ENCODE measurements at places on chromosomes 11 and 22.

DNA sequence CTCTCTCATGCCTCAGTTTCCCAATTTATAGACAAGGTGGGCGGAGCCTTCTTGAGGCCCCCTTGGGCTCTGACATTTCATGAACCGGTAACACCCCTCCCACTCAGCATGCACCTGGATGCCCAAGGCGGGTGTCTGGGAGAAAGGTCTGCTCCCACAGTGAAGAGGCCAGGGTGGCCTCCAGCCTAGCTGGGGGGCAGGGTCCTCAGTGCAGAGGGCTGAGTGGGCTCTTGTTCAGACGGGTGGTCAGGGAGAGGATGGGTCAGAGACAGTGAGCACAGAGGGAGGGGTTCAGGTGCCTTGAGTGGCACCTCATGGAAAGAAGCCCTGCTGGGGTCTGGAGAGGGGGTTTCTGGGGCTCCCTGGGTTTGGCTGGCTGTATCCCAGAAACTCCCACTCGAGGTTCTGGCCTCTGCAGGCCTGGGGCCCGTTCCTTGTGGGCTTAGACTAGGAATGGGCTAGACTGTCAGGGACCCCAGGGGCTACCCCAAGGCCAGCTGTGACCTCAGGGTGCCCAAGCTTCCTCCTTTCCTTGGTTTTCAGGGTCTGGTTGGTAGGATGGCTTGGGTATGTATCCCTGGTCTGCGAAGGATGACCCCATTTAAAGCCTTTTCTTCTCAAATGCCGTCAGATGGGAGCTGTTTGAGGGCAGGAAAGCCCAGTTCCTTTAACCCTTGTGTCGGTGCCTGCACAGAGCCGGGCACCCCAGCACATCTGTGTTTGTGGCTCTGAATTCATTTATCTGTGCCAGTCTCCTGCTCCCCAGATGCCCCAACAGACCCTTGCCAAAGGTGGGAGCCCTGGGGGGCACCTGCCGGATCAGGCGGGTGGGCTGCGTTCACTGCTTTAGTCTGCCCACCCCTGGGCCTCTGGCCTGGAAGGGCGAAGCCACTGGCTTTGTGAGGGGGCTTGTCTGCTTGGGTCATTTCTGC is 1.2 kb downstream of the SYNGR1 start:
- no peak for DNase-seq

GRCh38 chr11:116330439-116331185 is 442.2 kb downstream of the BUD13 start:
- no peak for DNase-seq

- peak; percentile 5 for DNase-seq
These were observed 72.6 kb downstream of the C22orf31 start for GRCh38 chr22:28989035-28989464.

GRCh38 chr11:10477690-10478046 is 22.6 kb downstream of the AMPD3 start:
- no peak for DNase-seq

GRCh38 chr11:119316729-119317591 is at the start of gene MCAM:
Gene MCAM (minus strand): TSS chr11:119317130. CDS start chr11:119317101, 29 bp downstream.
- DNase-seq: no peak

DNA sequence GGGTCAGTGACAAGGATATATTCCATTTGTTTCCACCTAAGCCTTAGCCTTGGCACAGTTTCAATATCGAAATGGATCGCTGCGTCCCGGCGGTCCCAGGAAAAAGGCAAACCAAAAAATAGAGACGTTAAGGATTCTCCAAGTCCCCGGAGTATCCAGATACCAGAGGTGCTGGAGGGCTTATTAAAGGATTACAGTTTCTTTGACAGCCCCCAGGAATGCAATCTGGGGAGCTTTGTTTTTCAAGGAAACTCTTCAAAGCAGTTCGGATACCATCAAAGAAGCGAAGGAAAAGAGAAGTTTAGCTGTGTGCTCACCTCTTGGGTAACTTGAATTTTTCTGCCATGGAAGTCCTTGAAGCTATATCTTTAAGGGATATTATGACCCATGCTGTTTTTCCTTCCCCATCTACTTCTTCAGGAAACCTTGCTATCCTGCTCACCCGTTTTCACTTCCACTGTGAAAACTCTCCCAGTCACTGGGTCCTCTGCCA is 600 bp upstream of the GPR83 start:
- DNase-seq: no peak

DNA sequence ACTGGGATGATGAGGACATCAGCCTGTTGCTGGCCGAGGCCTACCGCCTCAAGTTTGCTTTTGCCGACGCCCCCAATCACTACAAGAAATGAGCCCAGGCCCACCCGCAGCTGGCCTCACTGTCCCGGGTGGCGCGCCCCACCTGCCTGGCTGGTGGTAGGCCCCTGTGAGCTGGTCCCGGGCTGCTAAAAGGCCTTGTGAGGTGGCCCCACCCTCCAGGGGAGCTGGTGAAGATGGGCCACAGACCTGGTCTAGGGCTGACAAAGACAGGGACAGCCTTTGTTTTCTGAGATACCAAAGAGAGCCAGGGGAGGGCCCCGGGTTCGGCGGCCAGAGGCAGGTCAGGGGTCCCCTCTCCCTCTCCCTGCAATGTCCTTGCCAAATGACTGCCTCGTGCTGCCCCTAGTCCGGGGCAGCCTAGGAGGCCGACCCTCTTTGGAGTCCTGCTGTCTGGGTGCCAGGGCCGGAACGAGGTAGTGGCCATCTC is 411.1 kb downstream of the TBC1D22A start:
- DNase-seq: no peak

- DNase-seq: no peak
These were observed 29.7 kb upstream of the TOLLIP start for GRCh38 chr11:1339066-1339675.

- DNase-seq: no peak
These were observed 157.8 kb downstream of the ENTHD1 start for GRCh38 chr22:39735776-39736175.

DNA sequence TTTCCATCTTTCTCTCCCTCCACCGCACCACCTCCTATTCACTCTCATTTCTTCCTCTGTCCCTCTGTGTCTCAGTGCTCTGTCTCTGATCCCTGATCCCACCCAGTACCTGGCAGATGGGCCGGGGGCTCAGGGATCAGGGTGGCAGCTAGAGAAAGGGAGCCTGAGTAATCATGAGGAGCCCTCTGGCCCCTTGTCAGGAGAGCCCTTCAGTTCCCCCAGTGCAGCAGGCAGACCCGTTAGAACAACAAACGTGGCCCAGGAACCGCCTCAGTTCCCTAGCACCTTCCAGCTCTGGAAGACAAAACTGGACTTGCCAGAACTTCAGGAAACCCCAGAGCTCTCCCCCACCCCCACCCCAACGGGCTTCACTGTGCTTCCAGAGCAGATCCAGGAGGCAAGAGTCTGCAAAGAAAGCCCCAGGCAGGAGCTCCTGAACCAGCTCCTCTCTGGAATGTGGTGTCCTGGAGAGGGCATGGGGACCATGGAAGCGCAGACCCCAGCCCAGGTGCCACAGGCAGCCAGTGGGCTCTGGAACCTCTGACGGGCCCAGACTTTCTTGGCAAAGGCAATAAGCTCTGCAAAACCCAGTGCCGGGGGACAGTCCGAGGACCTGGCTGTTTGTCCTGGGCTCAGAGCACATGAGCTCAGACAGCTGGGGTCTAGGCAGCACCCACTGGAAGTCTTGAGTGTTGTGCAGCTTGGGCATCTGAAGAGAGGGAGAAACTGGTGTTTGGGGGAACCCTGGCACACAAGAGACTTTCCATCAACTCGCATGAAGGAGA is 43.2 kb downstream of the LMO1 start:
- DNase-seq: no peak

GRCh38 chr22:48554893-48555572 is 1272.6 kb downstream of the BRD1 start:
- DNase-seq: no peak

DNA sequence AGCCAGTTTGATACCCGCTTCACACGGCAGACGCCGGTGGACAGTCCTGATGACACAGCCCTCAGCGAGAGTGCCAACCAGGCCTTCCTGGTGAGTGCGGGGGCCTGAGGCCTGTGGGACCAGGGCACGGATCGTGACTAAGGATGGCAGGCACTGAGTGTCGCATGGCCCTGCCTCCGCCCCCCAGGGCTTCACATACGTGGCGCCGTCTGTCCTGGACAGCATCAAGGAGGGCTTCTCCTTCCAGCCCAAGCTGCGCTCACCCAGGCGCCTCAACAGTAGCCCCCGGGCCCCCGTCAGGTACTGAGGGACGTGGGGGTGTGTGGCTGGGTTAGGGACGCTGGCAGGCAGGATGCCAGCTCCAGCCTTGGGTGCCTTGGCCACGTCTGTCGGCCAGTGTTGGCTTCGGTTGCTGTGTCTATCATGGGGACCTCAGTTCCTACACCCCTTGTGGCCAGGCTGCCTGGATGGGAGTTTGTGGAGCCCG is 3.0 kb downstream of the PTPRCAP start:
- DNase-seq: no peak

DNA sequence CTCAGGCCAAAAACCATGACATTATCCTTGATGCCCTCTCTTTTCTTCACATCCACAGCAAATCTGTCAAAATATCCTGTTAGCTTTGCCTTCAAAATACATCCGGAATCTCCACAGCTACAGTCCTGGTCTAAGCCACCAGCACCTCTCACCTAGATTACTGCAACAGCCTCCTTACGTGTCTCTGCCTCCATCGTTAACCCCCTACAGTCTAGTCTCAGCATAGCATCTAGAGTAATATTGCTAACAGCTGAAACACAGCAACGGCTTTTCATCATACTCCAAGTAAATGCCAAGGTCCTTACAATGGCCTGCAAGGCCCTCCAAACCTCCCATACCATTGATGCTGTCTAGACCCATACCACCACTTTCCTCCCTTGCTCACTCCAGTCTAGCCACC is 4.4 kb downstream of the TSG101 start:
- no peak for DNase-seq

- no peak for DNase-seq
These were observed 4.5 kb upstream of the STARD10 start for GRCh38 chr11:72798361-72798760.

- no peak for DNase-seq
These were observed 2.8 kb downstream of the PRG3 start for GRCh38 chr11:57378186-57378585.

- DNase-seq: no peak
These were observed 300.6 kb downstream of the TBC1D22A start for GRCh38 chr22:47063071-47063509.

GRCh38 chr11:65502555-65503367 is 3.9 kb downstream of the MALAT1 start:
- DNase-seq: no peak

DNA sequence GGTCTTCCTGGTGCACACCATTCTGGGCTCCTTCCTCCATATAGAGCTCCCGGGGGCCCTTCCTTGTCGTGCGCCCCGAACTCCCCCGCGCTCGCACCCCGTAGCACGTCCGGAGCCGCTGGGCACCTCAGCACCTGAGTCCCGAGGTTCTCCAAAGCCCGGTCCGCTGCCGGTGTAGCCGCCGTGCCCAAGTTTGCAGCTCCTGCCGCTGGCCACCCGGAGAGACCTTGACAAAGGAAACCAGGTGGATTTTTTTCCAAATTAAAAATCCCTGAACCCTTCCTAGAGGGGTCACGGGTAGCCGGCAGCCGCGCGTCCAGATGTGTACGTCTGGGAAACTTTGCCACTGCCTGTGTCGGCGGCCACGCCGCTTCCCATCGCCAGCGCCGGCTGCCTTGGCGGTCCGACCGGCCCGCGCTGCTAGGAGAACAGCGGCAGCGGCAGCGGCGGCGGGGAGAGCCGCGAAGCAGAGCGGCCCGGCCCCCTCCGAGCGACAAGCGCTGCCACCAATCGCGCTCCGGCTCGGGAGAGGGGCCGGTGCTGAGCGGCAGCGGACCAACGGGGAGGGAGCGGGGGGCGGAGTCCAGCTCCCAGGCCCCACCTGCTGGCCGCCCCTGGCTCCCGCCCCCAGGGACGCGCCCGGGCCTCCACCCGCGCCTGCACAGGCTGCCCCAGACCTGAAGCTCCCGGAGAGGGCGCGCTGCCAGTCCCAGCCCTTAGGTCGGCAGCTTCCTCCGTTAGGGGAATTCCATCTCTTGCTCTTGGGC is at the start of gene GALNT18:
GALNT18 (minus strand) TSS at position 433 of the 767 bp plus-strand sequence.
- DNase-seq: peak; percentile 88

GRCh38 chr11:60625262-60625661 is 74.2 kb upstream of the MS4A8 start:
- DNase-seq: peak; percentile 17

DNA sequence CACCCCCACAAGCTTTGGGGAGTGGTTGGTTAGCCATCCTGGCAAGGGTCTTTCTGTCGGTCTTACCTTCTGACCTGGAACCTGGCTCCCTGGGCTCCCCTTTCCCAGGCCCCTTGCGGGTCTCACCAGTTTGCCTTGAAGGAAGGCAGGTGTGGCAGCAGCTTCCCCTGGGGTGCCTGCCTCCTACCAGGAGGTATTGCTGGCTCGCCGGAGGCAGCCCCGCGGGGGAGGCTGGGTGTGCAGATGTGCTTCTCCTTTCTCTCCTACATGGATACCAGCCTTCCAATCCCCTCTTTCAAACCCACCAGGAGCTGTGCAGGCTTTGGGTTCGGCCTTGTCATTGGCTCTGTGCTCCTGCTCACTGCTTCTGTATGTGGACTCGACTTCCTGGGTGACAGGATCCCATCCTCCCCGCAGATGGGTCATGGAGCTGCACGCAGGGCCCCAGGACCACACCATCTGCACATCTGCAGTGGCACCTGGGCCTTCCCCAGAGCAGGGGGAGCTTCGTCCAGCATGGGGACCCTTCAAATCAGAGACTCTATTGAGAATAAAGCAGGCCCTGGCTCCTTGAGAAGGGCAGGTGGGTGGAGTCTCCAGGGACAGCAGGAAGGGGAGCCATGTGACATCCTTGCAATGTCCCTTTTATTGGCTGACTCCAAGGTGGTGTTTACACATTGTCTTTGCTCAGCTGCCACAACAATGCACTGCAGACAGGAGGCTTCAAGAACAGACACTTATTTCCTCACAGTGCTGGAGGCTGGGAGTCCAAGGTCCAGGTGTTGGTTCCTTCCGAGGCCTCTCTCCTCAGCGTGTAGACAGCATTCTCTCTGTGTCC is 592.0 kb downstream of the BRD1 start:
- no peak for DNase-seq

- DNase-seq: no peak
These were observed 38.6 kb upstream of the CARS1 start for GRCh38 chr11:3095712-3096361.

DNA sequence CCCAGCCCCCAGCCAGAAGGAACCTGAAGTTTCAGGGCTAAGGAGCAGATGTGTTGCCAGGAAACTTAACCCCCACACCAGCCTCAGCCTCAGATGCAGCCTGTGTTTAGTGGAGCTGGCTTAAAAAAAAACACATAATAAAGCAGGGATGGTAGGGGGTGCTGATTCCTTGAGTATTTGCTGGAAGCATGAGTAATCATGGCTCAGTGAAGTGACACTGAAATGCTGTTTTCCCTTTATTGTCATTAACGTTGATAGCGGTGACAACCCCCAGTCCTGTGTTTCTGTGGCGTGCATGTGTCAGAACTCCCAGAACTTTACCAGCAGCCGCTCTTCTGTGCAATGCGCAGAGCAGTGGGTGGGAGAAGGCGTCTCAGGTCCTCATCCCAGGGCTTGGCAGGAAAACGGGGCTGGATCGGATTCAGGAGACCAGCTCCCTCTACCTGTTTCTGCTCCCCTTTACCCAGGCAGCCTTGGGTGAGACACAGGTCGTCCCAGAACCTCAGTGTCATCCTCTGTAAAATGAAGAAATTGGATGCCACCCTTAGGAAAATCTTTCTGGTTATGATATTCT is 1282.1 kb downstream of the TBC1D22A start:
- no peak for DNase-seq

GRCh38 chr11:30310623-30311022 is 12.3 kb upstream of the ARL14EP start:
- no peak for DNase-seq
